BJ (cell line): ENCODE measurements at places on chromosomes 6 and 20. TPM values are rescaled to one million over a fixed set of nuclear protein-coding genes. Genes with fewer than 3 reads are reported as not detected.
A peak's percentile ranks its signal among the peaks of the same experiment; 100 is the strongest.

- peak; percentile 57 for DNase-seq
These were observed 16.9 kb downstream of the SEC23B start for GRCh38 chr20:18524646-18525045.

Gene TMEM151B
- not detected in 2 replicates for polyA plus RNA-seq

Gene PKIB
- not detected in 2 replicates for polyA plus RNA-seq

Gene ZC2HC1B
- not detected in 2 replicates for polyA plus RNA-seq

Gene CGA
- polyA plus RNA-seq: 2.5 and 2.6 TPM in 2 replicates

DNA sequence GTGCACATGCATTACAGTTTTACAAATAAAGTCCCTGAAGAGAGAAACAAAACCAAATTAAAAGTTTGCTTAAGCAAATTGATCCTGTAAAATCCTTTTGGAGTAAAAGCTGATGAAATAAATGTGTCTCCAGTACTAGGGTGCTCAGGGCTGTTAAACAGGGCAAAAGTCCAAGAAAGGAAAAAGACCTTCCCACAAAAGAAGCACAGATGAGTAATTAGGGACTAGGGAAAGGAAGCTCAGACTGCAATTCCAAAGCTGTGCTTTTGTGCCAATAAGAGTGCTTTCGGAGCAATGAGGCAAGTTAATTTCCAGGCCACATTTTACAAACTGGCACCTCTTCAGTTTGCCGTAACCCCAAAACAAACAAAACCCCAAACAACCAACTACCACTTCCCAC is 10.4 kb upstream of the RNF182 start:
- DNase-seq: no peak

DNA sequence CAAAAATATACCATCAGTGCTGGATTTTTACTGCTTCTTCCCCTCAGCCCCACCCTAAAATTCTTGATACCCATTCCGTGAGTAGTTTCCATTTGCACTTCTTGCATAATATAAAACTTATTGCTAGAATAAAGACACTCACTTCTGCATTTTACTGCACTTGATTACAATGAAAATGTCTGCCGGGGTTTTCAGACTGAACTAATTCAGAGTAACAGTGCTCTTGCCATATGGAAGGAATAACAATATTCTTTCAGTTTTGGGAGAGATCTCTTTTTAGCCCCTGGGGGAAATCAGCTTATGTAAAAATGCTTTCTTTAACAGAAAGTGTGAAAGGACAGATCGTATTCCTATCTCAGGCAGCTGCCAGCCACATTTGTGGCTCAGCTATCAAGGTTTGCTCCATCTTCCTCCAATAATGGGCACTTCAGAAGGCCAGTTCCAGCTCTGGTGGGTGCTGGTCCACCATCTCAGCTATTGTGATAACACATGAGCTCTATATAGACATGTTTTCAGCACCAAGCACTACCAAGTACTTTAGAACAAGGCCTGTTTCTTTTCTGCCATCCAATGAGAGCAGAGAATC is 8.9 kb downstream of the SMLR1 start:
- DNase-seq: no peak

DNA sequence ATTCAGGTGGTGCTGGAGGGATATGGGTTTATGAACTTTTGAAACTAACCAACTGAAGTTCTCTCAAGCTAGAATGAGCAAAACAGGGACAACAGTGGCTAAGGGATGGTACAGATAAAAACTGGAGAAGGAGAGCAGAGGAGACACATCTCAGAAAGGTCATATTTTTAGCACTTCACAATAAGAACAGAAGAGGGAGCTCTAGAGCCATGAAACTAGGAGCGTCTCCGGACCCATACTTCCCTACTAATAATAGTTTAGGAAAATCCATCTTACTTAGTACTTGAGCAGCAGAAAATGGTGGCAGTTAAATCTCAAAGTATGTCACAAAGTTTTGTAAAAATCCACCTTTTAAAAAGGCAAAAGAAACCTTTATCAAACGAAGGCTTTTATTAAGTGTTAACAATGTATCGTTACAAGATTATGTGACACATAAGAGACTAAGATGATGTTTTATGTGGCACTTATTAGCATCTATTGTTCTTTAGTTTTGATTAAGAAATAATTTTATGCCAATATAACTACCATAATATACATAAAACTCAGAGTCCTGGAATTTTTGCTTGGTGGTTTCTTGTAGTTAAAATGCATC is 278.6 kb downstream of the TBC1D32 start:
- peak; percentile 3 for DNase-seq

DNA sequence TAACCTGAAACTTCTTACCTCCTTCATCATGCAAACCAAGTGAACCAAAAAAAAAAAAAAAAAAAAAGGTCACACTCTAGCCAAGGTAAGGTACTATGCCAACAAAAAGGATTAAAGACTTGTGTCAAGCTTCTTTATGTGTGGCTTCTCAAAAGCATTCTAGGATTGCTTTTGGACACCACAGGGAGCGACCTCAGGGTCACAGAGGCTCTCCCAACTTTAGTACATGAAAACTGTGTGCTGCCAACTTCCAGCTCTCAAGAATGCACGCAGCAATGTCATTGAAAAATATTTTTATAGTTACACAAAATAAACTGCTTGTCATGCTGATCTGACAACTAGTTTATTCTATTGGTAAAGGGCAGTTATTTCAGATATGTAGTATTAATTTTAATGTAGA is 243.8 kb downstream of the PLCB1 start:
- DNase-seq: no peak

DNA sequence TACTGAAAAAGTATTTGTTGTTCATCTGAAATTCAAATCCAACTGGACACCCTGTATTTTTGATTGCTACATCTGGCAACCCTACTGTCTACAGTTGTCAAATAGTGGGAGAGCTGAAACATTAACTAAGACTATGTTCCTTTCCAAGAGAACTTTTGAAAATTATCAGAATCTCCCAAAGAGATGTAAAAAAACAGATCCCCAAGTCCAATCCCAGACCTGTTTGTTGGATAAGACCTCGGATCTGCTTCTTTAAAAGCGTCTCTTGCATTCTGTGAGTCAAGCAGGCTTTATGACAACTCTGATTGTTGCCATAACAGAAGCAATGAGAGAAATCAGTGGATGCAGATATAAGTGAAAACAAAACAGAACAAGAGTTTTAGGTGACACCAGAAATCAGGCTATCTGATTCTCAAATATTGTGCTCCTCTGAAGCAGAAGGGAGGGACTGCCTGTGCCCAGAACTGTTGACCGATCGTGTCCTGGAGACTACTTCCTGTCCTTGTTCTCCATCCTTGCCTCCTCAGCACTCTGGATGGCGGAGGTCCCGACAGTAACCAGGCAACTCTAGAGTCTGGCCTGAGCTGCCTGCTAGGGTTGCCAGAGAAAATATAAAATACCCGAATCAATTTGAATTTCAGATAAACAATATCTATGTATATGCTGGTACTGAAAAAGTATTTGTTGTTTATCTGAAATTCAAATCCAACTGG is 853.8 kb downstream of the MAFB start:
- DNase-seq: no peak

- DNase-seq: no peak
These were observed 155.2 kb upstream of the INSM1 start for GRCh38 chr20:20212675-20213096.
